Stimulated activated CD8-positive, alpha-beta memory T cell treated with anti-CD3 and anti-CD28 coated beads, Interleukin-2, amount 100 ng/mL, for 1 hour (primary cell): ENCODE measurements at places on chromosomes 13 and 19.

GRCh38 chr13:114072421-114072820, 60.0 kb downstream of the RASA3 start:
- no peak for DNase-seq

DNA sequence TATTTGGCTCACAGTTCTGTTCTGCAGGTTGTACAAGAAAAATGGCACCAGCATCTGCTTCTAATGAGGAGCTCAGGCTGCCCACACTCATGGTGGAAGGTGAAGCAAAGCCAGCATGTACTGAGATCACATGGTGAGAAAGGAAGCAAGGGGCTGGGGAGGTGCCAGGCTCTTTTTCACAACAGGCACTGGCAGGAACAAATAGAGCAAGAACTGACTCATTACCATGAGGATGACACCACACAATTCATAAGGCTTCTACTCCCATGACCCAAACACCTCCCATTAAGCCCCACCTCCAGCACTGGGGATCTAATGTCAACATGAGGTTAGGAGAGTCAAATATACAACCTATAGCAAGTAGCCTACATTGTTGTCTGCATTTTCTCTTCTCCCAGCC, 522.6 kb downstream of the RFC3 start:
- no peak for DNase-seq

DNA sequence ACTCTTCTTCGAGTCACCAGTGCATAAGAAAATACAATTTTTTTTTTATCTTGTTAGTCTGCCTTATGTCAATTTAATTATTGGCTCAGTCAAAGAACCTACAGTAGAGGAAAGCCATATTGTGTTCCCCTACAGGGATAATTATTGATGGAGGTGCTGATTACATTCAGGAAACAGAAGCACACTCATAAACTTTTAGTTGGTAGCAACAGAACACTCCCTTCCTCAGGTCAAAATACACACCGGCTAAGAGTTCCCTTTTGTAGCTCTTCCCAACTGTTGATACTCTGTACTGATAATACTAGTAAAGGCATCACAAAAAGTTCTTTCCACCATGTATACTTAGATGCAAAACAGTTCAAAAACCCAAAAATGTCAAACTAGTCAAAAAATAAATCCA, 18.4 kb downstream of the FOXO1 start:
- DNase-seq, result no peak

DNA sequence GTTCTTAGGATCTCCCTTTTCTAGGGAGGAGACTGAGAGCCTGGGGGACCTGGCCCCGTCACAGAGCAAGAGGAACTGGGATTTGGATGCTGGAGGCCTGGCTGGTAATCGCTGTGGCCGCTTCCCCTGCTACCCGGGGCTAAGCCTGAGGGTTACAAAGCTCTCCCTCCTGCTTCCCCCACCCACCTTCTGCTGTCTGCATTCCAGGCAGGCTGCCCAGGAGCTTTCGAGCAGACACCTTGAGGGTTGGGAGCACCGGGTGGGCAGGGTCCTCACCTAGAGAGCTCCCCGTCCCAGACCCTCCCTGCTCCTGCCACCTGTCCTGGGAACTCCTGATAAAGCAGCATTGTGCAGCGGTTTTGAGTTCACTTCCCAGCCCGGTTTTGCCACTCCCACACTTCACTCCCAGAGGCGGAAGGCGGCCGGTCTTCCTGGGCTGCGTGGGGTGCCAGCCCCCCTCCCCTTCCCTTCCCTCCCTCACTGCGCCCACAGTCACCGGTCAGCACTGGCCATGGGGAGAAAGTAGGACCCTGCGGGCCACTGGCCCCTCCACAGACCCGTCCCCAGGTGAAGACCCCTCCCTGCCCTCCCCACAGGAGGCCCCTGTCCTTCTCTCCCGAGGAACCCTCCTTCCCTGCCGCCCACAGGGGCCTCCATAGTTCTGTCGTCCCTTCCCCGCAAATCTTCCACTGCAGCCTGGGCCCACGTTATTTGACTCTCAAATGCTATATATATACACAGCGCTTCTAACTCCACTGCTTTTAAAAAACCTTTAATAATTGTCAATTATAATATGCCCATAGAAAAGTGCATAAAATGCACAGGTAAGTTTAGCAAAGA, 8.1 kb downstream of the PAK4 start:
- DNase-seq, result no peak

DNA sequence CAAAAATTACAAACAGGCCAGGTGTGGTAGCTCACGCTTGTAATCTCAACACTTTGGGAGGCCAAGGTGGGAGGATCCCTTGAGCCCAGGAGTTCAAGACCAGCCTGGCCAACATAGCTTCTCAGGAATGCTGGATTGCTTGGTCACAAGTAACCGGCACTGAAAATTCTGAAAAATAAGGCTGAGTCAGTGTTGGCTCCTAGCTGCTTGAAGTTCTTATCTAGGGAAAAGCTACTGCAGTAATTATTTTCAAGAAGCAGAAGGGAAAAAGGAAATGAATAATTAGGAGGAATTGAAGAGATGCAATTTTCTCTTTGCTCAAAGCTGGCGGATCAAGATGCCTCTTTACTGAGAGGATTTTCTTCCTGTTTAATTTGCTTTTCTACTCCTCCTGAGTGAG, 75.0 kb upstream of the GTF3A start:
- DNase-seq, result no peak

- DNase-seq, result no peak
Observed at GRCh38 chr13:48583859-48584311, 51.0 kb upstream of the RCBTB2 start.

DNA sequence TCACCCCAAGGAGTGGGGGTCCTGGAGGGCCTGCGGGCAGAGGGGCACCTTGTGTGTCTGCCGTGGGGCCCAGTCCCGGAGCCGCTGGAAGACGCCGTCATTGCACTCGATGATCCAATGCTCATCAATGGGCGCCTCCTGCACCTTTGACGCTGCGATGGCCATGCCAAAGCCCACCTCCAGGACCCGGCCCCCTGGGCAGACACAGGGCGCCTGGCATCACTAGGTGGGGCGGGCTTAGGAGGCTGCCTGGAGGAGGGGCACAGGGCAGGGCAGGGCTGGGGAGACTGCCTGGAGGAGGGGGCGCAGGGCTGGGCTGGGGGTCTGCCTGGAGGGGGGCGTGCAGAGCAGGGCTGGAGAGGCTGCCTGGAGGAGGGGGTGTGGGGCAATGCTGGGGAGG, 1.6 kb downstream of the GAMT start:
- no peak for DNase-seq
